Kidney capillary endothelial cell (primary cell): ENCODE measurements at places on chromosomes 1 and 21.

DNA sequence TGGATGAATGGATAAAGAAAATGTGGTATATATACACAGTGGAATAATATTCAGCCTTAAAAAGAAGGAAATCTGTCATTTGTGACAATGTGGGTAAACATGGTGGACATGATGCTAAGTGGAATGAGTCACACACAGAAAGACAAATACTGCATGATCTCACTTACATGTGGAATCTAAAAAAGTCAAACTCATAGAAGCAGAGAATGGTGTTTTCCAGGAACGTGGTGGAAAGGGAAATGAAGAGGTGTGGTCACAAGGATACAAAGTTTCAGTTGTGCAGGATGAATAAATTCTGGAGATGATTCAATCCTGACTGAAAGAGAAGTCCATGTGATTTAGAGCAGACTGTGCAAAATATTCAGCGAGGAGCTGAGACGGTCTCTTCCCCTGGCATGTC is 56.6 kb downstream of the RYR2 start:
- DNase-seq: no peak

DNA sequence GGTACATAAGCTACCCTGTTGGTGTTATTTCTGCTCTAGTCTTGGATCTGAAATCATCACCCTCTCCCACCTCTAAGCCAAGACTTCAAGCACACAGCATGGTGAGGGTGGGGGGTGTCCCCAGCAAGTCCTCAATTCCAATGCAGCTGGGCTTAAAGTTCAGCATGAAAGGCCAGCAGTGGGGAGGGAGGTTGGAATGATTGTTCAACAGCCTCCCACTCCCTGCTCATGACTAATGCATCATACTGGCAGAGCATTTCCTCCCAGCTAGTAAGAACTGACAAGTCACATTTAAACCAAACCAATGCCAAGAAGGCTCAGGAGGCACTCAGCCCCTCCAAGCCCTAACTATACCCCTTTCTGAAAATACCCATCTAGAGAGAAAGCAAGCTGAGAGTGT is 50.1 kb downstream of the TIAM1 start:
- DNase-seq: peak; percentile 83

- no peak for DNase-seq
These were observed 720 bp upstream of the TMCC2 start for GRCh38 chr1:205226868-205227583.

- no peak for DNase-seq
These were observed 243.0 kb downstream of the PBX1 start for GRCh38 chr1:164801791-164802502.

DNA sequence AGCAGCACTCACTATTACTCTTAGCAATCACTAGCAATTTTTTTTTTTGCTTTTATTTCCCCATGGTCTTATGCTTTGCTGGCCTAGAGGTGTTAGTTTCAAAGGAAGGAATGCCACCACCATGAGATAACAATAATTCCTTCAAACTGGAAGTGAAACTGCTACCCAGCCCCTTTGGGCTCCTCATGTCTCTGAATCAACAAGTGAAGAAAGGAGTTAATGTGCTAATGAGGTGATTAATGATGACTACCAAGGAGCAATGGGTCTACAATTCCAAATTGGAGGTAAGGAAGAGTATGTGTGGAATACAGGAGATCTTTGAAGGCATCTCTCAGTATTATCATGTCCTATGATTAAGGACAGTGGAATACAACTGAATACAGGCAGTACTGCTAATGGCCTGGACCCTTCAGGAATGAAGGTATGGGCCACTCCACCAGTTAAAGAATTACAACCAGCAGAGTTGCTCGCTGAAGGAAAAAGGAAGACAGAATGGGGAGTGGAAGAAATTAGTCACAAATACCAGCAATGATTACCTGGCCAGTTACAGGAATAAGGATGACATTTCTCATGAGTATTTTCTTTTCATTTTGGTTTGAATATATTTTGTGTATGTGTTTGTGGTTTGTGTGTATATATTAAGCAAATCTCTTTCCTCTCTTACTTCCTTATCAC is 652.9 kb downstream of the ADGRL2 start:
- DNase-seq: no peak

GRCh38 chr1:230592848-230593414 is 49.4 kb upstream of the COG2 start:
- DNase-seq: no peak

DNA sequence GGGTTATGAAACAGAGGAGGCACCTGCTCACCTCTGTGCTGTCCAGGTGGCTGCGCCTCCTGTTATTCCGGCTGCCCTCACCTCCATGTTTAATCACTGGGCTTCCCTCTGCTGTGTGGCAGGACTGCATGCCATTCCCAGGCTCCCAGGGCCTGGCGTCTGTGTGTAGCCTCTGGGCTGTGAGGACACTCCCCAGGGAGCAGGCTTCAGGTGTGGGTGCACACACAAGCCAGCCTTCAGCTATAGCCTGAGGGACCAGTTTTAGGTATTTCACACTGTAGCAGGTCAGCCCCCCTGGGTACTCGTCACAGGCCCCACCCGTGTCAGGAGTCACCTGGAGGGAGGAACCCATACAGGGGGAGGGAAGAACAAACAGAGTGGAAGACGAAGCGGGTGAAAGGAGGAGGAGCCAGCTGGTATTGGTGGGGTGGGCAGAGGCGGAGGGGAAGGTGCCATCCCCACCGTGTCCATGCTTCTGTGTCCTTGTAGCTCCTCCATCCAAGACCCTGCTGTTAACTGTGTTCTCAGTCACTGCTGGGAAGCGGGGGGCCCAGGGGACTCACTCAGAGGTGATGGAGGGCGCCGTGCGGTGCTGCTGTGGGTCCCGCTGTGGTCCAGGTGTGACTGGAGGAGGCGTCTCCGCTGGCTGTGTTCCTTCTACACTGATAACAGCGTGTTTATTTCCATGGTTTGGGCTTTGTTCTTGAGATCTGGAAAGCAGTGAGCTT is 158.6 kb downstream of the PGBD5 start:
- DNase-seq: no peak

DNA sequence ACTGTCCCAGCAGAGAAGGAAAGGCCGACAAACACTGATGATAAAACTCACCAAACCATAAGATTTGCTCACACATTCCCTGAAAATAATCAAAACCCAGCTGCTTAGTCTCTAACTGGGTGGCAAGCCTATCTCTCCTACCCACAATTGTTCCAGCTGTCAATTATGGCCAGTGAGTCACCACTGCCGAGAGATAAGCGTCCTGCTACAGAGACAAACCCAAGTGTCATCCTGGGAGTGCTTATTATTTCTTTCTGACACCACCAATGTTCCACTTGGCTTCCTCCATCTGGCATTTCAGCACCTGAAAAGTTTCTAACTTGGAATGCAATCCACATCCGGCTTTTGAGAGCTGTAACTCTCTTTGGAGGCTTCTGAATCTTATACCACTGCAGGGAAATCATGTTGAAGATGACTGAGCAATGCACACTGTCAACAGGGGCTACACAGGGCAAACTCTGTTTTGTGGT is 51.5 kb upstream of the VAV3 start:
- peak; percentile 41 for DNase-seq

DNA sequence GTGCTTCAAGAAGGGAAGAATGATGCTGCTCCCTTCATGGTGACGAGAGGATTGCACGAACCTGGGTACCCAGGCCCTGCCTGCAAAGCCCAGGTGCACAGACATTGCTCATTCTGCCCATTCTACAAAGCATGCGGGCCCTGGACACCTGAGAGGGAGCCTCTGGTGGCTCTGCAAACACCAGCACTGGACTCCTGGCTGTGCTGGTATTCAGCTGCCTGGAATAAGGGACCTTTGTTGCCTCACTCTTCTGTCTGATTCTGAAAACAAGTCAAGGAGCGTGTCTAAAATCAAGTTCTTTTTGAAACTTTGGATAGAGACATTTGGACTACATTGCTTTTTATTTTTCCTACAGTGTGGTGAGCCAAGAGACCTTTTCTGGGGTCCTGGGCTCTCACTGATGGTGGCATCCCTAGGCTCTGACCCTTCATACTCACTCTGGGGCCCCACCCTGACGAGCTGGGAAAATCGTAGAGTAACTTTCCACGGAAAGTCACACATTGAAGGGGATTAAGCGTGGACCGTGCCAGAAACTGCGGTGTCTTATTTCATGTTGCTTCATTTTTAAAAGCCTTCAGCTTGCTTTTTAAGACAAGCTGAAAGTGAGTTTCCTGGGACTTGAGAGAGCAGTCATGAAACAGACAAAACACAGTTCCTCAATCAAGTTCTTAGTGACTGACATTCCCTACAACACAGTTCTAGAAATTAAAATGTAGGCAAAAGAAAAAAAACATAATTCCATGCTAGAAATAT is 24.0 kb downstream of the ABCA4 start:
- no peak for DNase-seq

DNA sequence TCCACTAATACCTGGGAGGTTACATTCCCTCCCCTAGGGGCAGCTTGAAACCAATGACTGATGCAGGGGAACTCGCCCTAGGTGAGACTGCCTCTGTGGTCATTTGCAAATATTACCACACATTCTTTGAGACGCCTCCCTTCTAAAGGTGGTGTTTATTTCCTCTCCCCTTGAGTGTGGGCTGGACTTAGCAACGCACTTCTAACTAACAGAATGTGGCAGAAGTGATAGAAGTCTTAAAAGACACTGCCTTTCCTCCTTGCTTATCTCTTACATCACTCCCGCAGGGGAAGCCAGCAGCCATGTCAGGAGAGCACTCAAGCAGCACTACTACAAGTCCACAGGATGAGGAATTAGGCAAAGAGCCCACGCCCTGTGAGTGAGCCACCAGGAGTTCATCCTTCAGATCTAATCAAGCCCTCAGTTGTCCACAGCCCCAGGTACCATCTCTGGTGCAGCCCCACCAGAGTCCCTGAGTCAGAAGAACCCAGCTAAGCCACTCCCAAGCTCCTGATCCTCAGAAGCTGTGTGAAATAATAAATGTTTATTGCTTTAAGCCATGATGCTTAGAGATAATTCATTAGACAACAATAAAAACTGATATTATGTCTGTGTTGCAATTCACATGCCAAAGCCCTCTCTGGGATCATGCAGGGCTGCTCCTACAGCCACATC is 14.8 kb upstream of the MATN1 start:
- no peak for DNase-seq

DNA sequence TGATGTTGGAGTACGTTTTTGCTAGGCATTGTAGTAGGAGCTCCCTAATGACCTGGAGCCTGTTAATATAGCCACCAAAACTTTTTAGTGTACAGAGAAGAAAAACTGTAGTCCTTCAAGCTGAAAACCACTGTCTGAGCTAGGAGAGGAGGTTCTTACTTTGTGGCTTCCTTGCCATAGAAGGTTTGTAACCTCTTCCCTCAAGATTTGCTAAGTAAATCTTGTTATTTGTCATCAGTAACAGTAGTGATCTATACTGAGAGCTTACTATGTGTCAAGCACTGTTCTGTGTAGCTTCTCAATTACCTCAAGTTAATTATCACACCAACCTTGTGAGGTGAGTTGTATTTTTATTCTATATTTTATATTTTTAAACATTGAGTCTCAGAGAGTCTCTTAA is 21.2 kb upstream of the LRRC8C start:
- no peak for DNase-seq

- no peak for DNase-seq
These were observed 1.6 kb downstream of the NPR1 start for GRCh38 chr1:153680120-153680403.
